Ecto neural progenitor cell (in vitro differentiated cells): ENCODE measurements at places on chromosomes 16 and 17.
A peak's percentile ranks its signal among the peaks of the same experiment; 100 is the strongest.

DNA sequence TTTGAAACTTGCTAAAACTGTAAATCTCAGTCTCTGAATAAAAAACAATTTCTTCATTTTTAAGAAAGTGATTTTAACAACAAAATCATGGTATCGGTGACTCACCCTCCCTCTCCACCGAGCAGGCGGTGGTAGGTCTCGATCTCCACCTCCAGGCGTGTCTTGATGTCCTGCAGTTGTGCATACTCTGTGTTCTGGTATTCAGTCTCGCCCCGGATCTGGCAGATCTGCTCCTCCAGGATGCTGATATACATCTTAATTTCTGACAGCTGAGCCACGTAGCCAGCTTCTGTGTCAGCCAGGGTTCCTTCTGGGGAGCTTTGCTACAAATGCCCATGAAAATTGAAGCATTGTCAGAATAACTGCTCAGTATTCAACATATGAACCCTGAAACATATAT, 15.4 kb upstream of the KRT24 start:
- DNase-seq, result no peak

- no peak for DNase-seq
Observed at GRCh38 chr17:43554857-43555256, 8.7 kb upstream of the ETV4 start.

- no peak for DNase-seq
Observed at GRCh38 chr17:32523017-32523680, 36.4 kb downstream of the CDK5R1 start.

GRCh38 chr16:10992112-10992511, 47.7 kb downstream of the CLEC16A start:
- DNase-seq, result no peak

DNA sequence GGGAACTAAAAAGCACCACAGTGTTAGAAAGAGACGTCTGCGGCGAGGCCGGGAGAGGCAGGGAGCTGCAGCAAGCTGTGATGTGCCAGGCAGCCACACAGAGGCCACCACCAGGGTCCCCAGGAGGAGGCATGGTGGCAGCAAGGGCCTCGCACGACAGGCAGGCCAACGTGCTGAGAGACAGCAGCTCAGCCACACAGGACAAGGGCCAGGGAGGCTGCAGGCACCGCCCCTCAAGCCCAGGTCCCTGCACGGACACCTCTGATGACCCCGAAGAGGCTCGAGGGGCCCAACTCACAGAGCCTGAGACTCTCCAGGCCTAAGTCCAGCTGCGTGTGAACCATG, 5.7 kb downstream of the HAGH start:
- DNase-seq, result no peak

DNA sequence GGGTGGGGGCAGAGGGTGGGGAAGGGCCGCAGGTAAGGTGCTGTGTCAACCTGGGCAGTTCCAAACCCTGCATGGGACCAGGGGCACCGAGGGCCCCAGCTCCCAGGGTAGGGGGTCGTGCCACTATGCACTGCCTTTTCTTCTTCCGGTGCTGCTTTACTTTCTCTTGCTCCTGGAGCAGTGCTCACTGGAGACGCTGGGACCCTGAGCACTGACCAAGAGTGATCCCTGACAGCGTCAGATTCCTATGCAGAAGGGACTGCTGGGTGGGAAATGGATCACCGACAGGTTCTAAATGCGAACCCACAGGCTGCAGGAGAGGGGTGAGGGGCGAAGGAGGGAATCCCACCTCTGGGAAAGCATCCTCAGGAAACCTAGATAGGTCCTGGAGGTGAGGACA, 470.1 kb downstream of the SOX9 start:
- no peak for DNase-seq

DNA sequence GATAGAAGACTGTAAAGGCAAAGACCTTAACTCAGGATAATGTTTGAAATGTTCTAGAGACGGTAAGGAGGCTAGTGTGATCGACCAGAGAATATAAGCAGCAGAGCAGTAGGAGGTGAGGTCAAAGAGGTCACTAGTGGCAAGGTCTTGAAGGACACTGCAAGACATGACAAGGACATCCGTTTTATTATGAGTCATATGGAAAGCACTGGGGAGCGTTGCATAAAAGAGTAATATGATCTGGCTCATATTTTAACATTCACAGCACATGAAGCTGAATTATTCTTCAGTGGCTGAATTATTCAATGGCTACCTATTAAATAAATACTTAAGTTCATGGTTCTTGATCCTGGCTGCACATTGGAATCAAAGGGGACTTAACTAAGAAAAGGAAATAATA, 123.7 kb downstream of the SOX9 start:
- DNase-seq, result no peak

DNA sequence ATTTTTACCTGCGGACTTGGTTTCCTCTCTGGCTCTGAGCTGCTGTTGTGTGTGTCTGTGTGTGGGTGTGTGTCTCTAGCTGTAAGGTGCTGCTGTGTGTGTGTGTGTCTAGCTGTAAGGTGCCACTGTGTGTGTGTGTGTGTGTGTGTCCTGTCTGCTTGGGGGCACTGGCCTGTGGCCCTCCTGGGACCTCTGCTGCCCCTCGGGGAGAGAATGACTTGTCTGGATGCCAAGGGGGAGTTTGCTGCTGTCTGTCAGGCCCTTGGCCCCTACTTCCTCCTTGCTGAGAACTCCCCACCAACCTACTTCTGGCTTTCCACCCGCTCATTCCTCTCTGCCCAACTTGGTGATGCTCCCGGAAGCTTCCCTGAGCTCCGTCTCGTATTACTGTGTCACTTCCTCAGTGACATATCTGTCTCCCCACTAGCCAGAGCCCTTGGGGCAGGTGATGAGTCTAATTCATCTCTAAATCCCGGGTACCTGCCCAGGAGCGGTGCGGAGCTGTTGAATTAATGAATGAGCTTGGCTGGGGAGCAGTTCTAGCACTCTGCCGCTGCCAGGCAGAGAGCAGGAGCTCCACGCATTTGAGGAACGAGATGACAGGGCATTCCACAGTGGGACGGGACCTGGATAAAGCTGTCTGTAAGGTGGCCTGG, 3.5 kb upstream of the LASP1NB start:
- DNase-seq, result peak; percentile 54

DNA sequence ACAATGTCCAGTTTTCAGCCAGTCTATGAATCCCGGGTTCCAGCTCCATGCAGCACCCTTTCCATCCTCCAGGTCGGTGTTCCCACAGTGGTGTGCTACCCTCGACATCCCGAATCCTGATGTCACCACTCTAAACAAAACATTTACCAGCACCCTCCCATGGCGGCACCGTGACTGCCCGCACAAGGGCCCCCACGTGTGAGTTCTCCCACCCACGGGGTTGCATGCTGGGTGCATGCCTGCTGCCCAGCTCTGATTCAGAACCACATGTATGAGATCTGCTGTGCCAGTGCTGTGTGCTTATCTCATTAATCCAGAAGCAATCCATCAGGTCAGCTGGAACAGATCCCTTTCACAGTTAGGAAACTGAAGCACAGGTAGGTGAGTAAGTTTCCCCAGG, 57.4 kb downstream of the C16orf78 start:
- no peak for DNase-seq

DNA sequence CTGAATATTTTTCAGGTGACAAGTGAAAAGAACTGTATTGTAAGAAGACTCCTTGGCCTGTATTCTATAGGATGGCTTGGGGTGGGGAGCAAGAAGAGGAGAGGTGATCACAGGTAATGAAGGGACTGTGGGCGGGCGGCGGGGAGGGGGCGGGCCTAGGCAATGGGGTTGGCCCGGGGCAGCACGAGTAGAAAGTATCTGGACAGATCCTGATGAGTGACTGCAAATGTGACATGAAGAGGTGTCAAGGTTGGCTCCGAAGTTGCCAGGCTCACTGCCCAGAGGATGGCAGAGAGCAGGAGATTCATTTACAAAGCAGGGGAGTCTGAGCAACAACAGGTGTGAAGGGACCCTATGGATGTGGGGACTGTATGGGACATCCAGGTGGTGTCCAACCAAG, 10.8 kb upstream of the G6PC1 start:
- no peak for DNase-seq

- DNase-seq, result no peak
Observed at GRCh38 chr17:49618028-49618611, 42.4 kb downstream of the NXPH3 start.

DNA sequence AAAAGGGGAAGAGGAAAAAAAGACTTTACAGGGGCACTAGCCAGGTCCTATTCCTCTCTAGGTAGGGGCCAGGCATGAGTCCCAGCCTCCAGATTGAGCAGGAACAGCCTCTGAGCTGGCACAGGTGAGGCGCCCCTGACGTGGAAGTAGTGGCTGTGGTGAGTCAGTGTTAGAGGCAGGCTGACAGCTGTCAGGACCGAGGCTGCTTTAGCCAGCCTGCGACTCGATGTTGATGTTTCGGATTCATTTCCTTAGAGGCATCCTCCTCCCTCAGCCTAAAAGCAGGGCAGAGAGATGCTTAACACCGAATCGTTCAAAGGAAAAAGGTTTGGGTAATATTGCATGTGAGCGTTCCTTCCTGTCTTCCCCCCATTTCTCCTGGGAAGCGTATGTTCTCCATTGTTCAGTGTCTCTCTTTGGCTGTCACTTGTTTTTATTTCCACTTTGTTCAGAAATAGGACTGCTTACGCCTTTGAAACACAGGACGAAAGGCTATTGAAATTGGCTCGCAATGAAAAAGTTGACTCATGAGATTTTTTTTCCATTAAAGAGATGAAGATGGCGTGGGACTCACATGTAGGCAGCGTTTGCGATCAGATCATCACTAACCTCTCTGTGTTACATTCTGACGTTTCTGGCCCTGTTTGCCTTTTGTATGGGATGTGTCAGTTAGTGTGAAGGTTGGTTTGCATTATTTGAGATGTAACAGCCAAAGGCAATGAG, 1.3 kb downstream of the KIAA0513 start:
- no peak for DNase-seq

- no peak for DNase-seq
Observed at GRCh38 chr17:44924107-44924544, 8.8 kb upstream of the GFAP start.

GRCh38 chr17:7336240-7337175, at the start of gene ACAP1:
Gene ACAP1 (plus strand): TSS chr17:7336529. CDS start chr17:7336735, 206 bp downstream.
- no peak for DNase-seq

- DNase-seq, result no peak
Observed at GRCh38 chr17:83201206-83202001, 122.0 kb downstream of the METRNL start.

DNA sequence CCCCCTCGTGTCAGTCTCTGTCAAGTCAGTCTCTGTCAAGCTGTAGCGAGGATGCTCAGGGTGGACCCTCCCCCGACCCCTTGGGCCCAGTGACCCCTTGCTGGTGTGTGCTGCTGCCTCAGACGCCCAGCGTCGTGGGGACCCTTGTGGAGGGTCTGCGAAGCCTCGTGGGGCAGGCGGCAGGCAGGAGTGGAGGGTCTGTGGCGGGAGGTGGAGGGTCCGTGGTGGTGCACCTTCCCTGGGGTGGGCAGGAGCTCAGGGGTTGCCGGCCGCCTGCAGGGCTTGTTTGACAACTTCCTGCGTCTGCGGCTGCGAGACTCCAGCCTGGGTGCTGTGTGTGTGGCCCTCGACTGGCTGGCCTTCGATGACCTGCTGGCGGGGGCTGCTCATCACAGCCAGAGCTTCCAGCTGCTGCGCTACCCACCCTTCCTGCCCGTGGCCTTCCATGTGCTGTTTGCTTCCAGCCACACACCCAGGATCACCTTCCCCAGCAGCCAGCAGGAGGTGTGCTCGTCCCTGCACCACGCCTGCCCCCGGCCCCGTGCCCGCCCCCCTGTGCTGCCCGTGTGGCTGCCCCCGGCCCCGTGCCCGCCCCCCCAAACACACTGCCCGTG, 5.6 kb downstream of the GNG13 start:
- DNase-seq, result no peak

DNA sequence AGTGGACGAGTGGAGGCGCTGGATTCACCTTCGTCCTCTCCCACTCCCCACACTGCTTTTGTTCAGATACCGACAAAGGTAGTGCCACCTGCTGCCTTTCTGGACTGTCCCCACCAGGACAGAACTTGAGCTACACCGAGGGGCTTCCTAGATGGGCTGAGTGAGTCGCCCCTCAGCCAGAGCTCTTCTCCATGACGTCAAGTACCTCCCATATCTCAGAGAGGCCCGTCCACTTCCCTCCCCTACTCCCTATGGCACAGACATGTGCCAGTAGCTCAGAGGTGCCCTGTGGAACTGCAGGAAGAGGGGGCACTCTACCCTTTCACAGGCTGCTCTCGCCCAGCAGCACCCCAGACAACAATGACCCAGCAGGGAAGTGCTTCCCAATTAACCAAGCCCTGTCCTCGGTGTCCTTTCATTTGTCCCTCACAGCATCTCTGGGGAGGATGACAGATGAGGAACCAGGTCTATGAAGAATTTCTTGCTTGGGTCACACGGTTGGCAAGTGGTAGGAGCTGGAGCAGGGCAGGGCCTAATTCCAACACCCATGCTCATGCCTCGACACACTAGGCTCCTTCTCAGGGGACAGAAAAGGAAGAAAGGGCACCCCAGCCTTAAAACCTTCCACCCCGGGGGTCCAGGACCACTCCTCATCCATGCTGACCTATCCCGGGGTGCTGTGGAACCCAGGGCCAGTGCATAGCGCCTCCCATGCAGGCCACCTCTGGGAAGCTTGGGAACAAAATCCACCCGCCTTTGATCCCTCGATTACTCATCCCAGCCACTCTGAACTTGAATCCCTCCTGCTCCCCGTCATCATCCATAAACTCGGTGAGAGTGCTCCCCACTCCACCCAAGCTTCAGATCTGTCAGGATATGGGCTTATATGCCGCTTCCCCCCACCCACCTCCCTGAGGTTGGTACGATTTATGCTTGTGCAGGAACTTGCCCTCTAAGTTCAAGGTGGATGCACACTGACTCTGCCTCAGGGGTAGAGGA, 51.7 kb downstream of the WNT3 start:
- peak; percentile 44 for DNase-seq

DNA sequence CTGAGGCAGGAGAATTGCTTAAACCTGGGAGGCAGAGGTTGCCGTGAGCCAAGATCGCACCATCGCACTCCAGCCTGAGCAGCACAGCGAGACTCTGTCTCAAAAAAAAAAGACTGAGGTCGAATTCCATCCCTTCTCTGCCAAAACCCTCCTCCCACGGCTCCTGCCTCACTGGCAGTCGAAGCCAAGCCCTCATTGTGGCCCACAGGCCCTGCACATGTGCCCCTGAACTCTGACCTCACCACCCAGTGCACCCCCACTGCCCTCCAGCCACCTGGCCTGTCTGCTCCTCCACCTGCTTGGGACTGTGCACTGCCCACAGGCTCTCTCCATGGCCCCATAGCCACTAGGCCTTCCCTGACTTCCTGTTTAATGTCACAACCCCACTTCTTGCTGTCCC, 7.0 kb downstream of the MYO15A start:
- no peak for DNase-seq

GRCh38 chr17:7435676-7436555, 681 bp downstream of the TMEM102 start:
- peak; percentile 81 for DNase-seq

DNA sequence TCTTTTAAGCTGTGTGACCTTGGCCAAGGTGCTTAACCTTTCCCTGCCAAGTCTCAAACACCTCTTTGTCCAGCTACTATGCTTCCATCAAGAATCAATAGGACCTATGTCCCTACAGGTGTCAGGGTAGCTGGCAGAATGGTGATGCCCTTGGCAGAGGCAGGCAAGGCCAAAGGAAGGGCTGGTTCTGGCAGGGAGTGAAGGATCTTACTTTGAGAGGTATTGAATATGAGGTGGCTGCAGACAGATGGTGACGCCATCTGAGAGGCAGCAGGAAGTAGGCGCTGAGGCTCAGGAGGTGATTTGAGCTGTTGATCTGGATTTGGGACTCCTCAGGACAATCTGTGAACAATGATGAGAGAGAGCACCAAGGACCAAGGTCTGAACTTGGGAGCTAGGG, 12.5 kb downstream of the ABCC3 start:
- DNase-seq, result no peak

GRCh38 chr17:36850790-36851189, 86.5 kb upstream of the LHX1 start:
- no peak for DNase-seq

- no peak for DNase-seq
Observed at GRCh38 chr16:67783353-67783725, 23.0 kb downstream of the RANBP10 start.
